ENCODE measurements at places on chromosomes 6 and 20.
A peak's percentile ranks its signal among the peaks of the same experiment; 100 is the strongest.

DNA sequence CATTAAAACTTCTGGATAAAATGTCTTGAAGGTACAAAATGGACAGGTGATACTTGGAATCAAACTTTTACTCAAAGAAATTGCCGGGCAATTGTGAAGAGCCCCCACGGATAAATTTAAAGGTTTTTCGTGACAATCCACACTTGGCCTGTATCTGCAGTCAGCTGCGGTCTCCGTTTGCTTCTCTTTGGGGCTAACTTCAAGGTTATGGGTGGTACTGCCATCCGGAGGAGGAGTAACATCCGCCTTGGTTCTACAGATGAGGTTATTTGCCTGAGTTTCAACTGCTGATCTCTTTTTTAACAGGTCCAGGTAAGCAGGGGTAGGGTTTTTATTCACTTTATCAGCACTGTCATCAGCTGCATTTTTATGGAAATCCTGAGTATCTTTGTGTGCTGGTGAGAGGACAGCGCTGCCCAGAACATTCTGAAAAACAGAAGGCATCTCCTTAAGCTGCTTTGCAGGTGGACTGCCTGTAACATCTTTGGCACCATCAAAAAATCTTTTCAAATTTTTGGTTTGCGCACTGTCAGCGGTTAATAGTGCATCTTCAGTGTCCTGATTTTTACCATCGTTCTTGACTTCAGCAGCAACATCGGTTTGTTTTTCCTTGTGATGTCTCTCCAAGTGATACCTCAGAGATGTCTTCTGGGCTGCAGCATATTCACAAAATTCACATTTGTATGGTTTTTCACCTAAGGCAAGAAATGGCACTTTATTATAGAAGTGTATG is 16.9 kb downstream of the ZNF217 start:
- H3K27me3 ChIP-seq, result no peaks in the 10 kb centered on the region
- H3K4me3 ChIP-seq, result peak overlapping the region; percentile 56
- DNase-seq, result no peak
- peaks cover 96% of the 10 kb centered on the region for H3K4me1 ChIP-seq
- peak overlapping the region; percentile 95 for H3K27ac ChIP-seq

GRCh38 chr6:119065955-119066354 is 12.5 kb downstream of the FAM184A start:
- no peak for DNase-seq
- no peak overlapping the region for H3K4me3 ChIP-seq
- no peaks in the 10 kb centered on the region for H3K36me3 ChIP-seq
- no peaks in the 10 kb centered on the region for H3K27me3 ChIP-seq
- H3K4me1 ChIP-seq, result no peaks in the 10 kb centered on the region

DNA sequence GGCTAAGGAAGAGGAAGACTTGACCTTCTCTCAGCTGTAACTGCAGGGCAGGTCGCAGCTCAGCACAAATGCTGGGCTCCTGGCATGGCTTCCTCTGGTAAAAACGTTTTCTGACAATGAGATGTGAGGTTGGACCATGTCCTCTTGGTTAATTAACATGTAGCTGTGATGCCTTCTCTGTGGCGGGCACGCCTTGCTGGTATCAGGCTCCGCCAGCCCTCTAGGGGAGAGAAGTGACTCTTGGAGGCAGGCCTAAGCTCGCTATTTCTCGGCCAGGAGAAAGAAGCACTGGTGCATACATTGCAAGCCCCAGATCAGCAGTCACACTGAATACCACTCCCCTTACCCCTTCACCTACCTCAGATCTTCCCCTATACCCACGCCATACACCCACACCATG is 65.0 kb downstream of the QRSL1 start:
- H3K4me1 ChIP-seq, result peaks cover 1% of the 10 kb centered on the region
- no peak overlapping the region for H3K4me3 ChIP-seq
- H3K27me3 ChIP-seq, result peaks cover 5% of the 10 kb centered on the region
- no peaks in the 10 kb centered on the region for H3K36me3 ChIP-seq
- DNase-seq, result no peak
- no peak overlapping the region for H3K27ac ChIP-seq

DNA sequence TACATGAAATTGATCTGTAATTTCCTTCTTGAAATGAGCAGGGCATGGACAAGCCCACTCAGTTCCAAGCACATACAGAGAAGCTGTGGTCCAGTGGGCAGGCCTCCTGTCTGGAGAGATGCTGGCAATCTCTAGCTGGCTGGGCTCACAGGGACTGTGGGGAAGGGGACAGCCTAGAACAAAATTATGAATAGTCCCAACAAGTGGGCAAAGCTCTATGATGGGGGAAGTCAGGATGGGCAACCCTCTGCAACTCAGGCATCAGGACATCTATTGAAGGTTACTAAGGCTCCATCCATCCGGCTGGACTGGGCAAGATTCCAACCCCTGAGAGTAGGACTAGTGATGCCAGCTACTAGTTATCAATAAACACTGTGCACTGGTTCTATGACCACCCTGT is 40.9 kb downstream of the TRERF1 start:
- H3K27ac ChIP-seq, result no peak overlapping the region
- H3K4me1 ChIP-seq, result peaks cover 45% of the 10 kb centered on the region

GRCh38 chr6:121767211-121767610 is 331.8 kb downstream of the GJA1 start:
- H3K4me3 ChIP-seq, result no peak overlapping the region
- peaks cover 2% of the 10 kb centered on the region for H3K36me3 ChIP-seq
- H3K27ac ChIP-seq, result no peak overlapping the region
- no peaks in the 10 kb centered on the region for H3K27me3 ChIP-seq
- peaks cover 13% of the 10 kb centered on the region for H3K4me1 ChIP-seq

DNA sequence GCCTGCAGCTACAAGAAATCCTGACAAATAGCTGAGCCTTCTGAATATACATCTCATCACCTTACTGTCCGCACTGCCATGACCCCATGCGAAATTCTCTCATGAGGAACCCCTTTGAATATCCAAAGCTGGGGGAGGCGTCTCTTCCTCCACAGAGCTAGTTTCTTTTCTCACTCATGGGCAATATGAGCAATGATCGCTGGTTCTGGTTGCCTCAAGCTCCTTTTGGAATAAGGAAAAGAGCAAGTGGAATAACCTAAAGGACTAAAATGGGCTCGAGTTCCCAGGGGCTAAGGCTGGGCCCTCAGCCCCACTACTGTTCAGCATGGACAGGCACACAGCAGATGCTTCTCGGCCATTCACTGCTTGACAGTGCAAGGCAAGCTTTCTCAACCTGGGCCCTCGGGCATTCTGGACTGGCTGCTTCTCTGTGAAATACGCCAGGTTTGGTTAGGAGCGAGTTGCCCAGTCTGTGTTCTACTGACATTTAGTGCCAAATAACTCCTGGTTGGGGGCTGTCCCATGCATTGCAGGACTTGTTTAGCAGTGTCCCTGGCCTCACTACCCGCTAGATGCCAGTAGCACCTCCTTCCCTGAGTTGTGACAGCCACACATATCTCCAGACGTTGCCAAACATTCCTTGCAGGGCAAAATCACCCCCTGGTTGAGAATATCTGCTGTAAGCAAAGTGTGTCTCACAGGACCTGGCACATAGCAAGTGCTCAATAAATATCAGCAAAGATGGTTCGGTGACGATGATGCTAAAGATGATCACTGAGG is 156.8 kb downstream of the CEBPB start:
- DNase-seq, result no peak
- H3K27ac ChIP-seq, result no peak overlapping the region
- H3K27me3 ChIP-seq, result peaks cover 18% of the 10 kb centered on the region
- no peaks in the 10 kb centered on the region for H3K36me3 ChIP-seq

GRCh38 chr20:24777746-24778145 is 171.3 kb upstream of the CST7 start:
- DNase-seq, result no peak
- no peak overlapping the region for H3K4me3 ChIP-seq
- H3K4me1 ChIP-seq, result peaks cover 9% of the 10 kb centered on the region

- H3K4me3 ChIP-seq, result no peak overlapping the region
- H3K27ac ChIP-seq, result no peak overlapping the region
- no peaks in the 10 kb centered on the region for H3K36me3 ChIP-seq
- no peak for DNase-seq
These were observed 462.8 kb downstream of the CDC5L start for GRCh38 chr6:44850312-44850711.

GRCh38 chr6:7910298-7910653 is 312 bp downstream of the TXNDC5 start:
- H3K4me1 ChIP-seq, result peaks cover 23% of the 10 kb centered on the region
- peaks cover 11% of the 10 kb centered on the region for H3K36me3 ChIP-seq
- H3K4me3 ChIP-seq, result peak overlapping the region; percentile 91
- H3K27me3 ChIP-seq, result no peaks in the 10 kb centered on the region
- no peak overlapping the region for H3K27ac ChIP-seq
- DNase-seq, result no peak

DNA sequence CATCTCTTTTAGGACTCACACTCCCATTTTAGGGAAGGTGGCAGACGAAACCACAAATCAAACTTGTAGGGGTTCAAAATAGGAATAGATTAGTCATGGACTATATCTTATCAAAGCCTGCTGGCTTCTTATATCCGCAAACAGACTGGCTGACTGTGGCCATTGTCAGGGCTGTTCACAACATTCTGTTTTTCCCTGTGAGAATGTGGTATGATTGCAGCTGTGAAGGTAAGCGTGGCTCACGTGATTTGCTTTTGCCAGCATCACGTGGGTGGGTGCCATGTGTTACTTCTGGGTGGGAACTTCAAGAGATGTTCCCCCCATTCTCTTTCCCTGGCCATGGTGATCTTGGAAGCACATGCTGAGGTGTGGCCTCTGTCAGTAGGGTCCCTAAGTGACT is 5.9 kb downstream of the IP6K3 start:
- H3K4me1 ChIP-seq, result peaks cover 2% of the 10 kb centered on the region
- DNase-seq, result no peak
- H3K27me3 ChIP-seq, result peaks cover 11% of the 10 kb centered on the region

- no peak overlapping the region for H3K27ac ChIP-seq
- no peaks in the 10 kb centered on the region for H3K4me1 ChIP-seq
- H3K4me3 ChIP-seq, result no peak overlapping the region
- no peaks in the 10 kb centered on the region for H3K27me3 ChIP-seq
- no peak for DNase-seq
- no peaks in the 10 kb centered on the region for H3K36me3 ChIP-seq
These were observed 42.7 kb downstream of the LRP11 start for GRCh38 chr6:149821492-149821891.

- no peak for DNase-seq
These were observed 232.9 kb downstream of the TSHZ2 start for GRCh38 chr20:53205046-53205445.

DNA sequence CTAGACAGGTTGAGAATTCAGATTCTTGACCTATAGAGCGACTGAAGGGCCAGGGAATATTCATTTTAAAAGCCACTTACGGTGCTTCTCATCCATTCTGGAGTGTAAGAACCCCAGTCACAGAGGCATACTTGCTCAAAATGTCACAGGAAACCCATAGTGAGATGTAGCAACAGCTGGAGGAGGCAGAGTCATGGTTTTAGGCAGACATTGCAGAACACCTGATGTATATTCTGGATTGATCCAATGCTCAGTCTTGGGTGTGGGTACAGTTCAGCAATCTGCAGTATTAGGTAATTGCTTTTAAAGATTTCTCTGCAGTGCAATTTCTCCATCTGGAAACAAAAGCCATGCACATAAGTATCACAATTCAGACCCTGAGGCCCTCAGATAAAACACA is 137.4 kb upstream of the SLC22A23 start:
- no peak for DNase-seq
- H3K36me3 ChIP-seq, result no peaks in the 10 kb centered on the region
- no peak overlapping the region for H3K4me3 ChIP-seq
- peaks cover 10% of the 10 kb centered on the region for H3K27me3 ChIP-seq
- H3K4me1 ChIP-seq, result no peaks in the 10 kb centered on the region

DNA sequence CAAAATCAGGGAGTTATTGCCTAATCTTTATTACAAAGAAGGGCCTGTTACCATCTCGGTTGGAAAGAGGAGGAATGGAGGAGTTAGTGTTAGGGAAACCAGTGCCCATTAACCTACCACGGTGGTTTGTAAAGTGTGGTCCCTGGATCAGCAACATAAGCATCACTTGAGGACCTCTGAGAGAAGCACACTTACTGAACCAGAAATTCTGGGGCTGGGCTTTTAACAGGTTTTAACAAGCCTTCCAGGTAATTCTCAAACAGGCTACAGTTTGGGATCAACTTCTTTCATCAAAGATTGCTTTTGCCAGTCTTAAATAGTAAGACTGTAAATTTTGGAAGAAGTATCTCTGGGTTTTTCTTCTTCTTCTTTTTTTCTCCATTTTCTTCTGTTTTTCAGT is 329.5 kb upstream of the JAG1 start:
- no peaks in the 10 kb centered on the region for H3K36me3 ChIP-seq
- H3K4me3 ChIP-seq, result no peak overlapping the region
- H3K27me3 ChIP-seq, result no peaks in the 10 kb centered on the region
- DNase-seq, result no peak
- no peak overlapping the region for H3K27ac ChIP-seq
- no peaks in the 10 kb centered on the region for H3K4me1 ChIP-seq

GRCh38 chr6:129606664-129607063 is 103.3 kb downstream of the ARHGAP18 start:
- peaks cover 12% of the 10 kb centered on the region for H3K4me1 ChIP-seq
- H3K27me3 ChIP-seq, result no peaks in the 10 kb centered on the region
- H3K36me3 ChIP-seq, result no peaks in the 10 kb centered on the region
- no peak overlapping the region for H3K27ac ChIP-seq

GRCh38 chr20:63534427-63534830 is 2.7 kb downstream of the PTK6 start:
- H3K27me3 ChIP-seq, result no peaks in the 10 kb centered on the region
- no peak overlapping the region for H3K4me3 ChIP-seq
- no peak overlapping the region for H3K27ac ChIP-seq

DNA sequence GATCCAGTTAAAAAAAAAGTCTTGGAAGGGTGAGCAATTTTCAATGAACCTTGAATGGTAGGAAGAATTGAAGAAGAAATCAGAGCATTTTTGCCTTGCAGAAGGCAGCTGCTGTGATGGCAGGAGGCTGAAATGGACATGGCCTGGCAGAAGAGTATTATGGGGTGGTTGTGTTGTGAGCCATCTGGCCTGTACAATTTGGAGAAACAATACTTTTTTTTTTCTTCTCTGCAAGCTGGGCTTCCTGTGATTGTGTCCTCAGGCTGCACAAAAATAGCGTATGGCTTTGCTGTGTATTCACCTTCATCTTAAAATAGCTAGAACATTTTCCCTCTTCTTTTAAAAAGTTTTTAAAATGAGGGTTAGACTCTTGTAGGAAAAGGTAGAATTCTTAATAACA is 21.4 kb downstream of the SYCP2L start:
- no peaks in the 10 kb centered on the region for H3K36me3 ChIP-seq
- no peak for DNase-seq
- peaks cover 9% of the 10 kb centered on the region for H3K27me3 ChIP-seq
- no peak overlapping the region for H3K27ac ChIP-seq
